ENCODE measurements at places on chromosomes 7 and 10.

GRCh38 chr7:128075242-128076095, 44.2 kb upstream of the LRRC4 start:
- DNase-seq = no peak

DNA sequence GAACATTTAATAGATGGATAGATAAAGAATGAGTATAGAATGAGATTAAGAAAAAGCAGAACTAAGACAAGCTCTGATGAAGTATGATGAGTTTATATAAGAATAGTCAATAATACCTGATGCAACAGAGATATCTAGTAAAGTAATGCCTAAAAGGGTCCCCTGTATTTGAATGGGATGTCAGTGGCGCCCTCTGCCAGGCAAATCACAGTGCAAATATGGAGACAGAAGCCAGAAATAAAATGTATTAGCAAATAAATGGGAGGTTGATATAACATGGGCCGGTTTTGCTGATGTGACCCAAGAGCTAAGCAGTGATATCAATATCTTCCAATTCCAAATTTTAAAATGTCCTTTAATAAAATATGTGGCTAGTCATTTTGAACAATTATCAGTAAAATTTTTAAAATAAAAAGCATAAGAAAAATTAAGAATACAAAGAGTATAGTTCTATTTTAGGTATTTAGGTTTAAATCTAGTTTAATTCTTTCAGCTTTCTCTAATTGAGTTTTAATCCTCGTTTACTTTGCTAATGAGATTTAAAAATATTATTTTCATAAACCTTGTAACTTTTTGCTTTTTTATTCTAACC, 62.6 kb downstream of the ADK start:
- peak; percentile 59 for DNase-seq

- DNase-seq = no peak
These were observed 27.1 kb upstream of the SLC35B4 start for GRCh38 chr7:134343796-134344195.

DNA sequence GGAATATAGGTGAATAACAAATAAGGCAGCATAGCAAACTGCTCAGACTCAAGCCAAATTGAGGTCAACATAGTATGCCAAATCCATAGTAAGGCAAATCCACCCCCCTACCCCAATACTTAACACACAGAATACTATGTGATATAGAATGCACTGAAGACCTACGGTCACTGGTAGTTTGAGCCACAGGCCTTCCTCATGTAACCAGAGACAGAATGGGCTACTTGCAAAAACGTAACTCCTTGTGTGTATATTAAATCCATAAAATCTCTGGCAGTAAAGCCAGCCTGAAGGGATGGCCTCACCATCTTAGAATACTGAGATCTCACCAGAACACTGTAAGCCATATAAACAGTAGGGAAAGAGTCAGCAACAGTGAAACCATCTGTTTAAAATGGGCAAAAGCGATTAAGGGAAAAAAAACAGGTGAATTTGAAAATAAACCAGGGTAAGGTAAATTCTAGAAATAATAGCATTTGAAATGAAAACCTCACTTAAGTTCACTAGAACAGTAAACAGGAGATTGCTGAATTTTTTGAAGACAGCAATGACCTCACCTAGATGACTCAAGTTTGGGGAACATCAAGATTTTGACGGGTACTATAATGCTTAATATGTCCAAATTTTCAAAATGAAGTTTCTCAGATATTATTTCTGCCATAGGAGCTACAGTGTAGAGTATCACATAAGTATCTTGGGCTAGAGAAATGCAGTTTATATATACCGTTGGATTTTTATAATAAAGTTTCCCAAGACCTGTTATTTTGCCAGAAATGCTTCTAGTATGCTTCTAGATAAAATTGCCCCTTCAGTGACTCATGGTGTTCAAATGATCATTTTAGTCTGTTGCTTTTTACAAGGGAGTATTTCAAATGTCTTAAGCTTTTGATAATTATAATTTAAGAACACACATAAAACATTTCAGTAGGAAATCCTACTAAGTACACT, 13.9 kb downstream of the HNRNPA2B1 start:
- DNase-seq = no peak

DNA sequence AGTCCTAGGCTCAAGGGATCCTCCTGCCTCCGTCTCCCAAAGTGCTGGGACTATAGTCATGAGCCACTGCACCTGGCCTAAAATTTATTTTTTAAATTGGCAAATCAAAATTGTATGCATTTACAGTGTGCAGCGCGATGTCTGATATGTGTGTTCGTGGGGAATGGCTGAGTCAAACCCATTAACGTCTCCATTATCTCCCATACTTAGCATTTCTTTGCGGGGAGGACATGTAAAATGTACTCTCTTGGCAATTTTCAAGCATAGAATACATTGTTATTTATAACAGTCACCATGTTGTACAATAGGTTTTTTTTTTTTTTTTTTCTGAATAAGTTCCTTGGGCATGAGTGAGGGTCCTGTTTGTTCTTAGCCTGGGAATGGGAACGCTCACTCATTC, 3.8 kb downstream of the TMEM184A start:
- no peak for DNase-seq

GRCh38 chr7:106369352-106369751, 84.6 kb upstream of the NAMPT start:
- peak; percentile 74 for DNase-seq
